Fibroblast of skin of left biceps (primary cell): ENCODE measurements at places on chromosomes 7 and 10.

DNA sequence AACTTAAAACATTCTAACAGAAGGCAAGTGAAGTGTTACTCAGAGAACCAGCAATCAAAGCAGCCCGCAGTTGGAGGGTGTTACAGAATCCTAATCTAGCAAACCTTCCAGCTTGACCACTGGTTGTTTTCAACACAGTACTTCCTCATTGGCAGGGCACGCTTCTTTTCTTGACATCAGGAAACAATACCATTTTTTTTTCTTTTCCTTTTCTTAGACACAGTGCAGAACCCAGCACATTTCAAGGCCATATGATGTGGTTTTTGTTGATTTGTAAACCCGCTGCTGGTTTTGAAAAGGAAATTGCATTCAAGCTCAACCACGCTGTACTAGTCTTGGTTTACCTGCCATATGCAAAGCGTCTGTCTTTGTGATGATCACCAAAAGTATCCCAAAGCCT lies 33.4 kb downstream of the RHOBTB1 start:
- no peak for DNase-seq

- no peak for DNase-seq
These were observed 392.9 kb downstream of the KCNMA1 start for GRCh38 chr10:77244746-77245145.

DNA sequence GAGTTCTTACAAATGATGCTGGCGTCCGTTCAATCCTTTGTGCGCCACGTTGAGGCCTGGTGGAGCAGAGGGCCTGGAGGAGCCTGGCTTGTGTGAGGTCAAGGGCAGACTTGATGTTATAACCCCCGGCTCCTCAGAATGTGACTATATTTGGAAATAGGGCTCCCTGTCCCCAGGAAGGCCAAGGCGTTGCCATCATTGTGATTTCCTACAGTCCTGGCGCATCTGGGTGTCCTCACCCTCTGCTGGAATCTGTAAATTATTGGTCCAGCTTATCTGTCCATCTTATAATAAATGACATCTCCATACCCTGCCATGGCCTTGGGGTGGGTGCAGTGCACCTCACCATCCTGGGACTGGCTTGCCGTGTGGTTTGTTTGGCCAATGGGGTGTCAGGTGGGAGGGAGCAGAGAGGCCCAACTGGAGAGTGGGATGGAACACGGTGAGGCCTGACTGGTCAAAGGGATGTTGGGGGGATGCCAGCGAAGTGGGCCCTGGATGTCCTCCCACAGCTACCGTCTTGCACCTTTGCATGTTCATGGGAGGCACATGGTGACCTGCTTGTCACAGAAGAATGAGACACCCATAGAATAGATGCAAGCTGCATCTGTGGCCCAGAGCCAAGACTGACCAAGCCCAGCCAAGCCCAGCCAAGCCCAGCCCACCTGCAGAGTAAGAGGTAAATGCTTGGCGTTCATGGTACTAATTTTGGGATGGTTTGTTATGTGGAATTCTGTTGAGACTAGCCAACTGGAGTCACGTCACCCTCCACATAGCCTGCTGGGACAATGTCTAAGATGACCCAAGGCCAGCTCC lies 11.1 kb upstream of the LRRC27 start:
- no peak for DNase-seq

- DNase-seq: no peak
These were observed 42.6 kb upstream of the FAM133B start for GRCh38 chr7:92632791-92633190.

- no peak for DNase-seq
These were observed 83.3 kb upstream of the CREB5 start for GRCh38 chr7:28328822-28329660.

- no peak for DNase-seq
These were observed 200.9 kb upstream of the ZNF32 start for GRCh38 chr10:43849551-43849950.

GRCh38 chr10:47092376-47092775 lies 181.1 kb downstream of the PTPN20 start:
- no peak for DNase-seq

DNA sequence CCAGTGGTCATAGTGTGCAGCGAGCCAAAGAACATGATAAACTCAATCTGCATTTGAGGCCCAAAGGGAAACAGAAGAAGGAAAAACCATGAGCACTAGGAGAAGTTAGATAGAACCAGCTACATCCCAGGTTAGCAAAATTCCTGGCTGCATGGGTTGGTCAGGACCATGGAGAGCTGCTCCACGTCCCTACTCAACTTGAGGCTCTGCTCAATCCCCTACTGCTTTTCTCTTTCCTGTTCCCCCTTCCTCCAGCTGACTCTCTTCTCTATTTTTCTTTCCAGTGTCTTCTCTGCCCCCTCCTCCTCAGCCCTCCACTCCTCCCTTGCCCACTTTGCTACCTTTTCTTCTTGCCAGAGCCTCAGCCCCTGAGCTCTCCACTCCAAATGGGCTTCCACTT lies 21.9 kb upstream of the VSIR start:
- DNase-seq: no peak

DNA sequence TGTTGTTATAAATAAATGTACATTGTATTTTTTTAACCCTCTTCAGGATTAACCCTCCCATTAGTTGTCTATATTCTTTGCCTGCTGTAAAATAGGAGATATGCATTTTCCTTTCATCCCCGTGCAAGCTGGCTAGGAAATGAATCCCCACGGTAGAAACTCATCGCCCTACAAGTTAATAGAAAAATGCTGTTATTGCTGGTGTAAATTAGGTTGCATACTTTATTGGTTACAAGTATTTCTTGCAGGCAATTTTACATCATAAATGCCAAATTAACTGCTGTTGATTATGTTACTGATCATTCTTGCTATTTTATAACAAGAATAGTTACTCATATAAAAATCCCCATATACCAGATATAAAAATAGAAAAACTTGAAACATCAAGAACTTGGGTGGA lies 454.2 kb upstream of the KLF6 start:
- DNase-seq: no peak

DNA sequence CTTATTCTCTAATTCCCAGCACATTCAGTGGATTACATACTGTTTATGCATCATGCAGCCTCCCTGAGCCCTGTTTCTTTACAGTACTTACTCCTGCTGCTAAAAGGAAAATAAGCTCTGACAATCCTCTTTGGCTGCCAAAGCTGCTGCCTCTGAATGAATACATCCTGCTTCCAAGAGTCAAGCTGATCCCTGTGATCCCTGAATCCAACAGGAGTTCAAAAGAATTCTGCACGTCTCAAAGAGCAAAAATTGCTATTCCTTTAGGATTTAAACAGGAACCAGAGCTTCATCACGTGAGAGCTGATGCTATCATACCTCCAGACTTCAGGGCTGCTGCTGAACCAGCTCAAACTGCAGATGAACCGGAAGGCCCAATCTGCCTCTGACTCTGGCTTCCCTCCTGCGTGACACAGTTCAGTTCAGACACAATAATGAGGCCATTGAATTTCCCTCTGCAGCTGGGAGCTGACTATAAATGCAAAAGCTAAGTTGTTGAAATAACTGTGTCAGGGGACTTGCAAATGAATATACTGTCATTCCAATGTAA lies 851.0 kb upstream of the PHF14 start:
- no peak for DNase-seq

GRCh38 chr10:18145652-18146051 lies 5.4 kb downstream of the CACNB2 start:
- DNase-seq: no peak

DNA sequence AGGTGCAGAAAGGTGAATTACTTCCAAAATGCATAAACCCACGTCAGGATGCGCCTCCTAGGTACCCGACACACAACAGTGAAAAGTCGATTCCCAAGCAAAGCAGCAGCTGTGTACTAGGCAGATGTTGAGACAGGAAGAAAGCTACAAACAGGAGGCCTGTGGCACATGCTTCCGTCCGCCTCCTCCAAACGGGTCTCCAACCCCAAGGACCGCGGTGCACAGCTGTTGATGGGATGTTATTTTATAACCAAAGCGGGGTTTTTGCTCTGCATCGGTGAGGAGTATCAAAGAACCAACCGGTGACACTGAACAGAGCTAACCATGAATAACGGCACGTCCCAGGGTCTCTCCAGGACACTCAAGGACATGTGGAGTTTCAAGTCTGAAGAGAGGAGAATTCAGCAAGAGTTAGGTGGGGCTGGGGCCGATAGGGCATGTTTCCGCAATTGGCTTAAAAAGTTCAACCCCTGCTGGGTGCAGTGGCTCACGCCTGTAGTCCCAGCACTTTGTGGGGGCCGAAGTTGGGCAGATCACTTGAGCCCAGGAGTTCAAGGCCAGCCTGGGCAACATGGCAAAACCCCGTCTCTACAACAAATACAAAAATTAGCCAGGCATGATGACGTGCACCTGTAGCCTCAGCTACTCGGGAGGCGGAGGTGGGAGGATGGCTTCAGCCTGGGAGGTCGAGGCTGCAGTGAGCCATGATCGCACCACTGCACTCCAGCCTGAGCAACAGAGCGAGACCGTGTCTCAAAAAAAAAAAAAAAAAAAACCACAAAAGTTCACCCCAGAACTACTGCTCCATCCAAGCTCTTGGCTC lies 108.0 kb downstream of the SMURF1 start:
- DNase-seq: no peak

GRCh38 chr10:101244321-101245050 lies 15.2 kb upstream of the LBX1 start:
- no peak for DNase-seq

- no peak for DNase-seq
These were observed 107.2 kb downstream of the SPDYE5 start for GRCh38 chr7:75599244-75599781.

DNA sequence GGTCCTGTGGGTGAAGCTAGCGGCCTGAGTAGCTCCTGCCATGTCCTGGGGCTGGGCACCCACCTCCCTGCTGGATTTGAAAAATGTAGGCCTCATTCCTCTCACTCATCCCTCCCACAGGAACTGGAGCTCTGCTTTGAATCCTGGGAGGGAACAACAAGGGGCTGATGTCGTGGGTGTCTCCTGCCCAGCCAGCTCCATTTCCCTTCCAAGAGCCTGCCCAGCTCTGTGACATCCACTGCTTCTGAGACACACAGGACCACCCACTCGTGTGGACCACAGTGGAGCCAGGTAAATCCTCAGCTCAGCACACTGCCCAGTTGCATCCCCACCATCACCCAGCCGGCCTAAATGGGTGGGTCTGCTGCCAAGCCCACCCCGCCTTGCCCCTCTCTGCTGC lies 579.2 kb downstream of the GRID1 start:
- DNase-seq: no peak

DNA sequence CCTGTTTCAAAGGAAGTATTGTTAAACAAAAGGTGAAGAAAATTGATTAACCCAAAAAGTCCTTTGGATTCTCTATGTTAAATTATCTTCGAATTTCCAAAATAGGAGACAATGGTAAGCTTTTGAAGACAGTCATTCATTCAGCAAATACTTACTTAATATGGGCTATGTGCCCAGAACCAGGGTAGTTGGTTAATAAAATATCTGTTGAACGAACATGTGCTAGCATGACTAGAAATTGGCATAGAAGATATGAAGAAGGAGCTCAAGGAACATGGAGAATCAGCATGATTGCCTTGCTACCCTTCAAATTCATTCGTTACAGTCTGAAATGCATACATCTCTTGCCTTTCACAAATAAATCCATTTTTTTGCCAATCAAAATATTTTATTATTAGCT lies 123.1 kb upstream of the RHEB start:
- DNase-seq: no peak

DNA sequence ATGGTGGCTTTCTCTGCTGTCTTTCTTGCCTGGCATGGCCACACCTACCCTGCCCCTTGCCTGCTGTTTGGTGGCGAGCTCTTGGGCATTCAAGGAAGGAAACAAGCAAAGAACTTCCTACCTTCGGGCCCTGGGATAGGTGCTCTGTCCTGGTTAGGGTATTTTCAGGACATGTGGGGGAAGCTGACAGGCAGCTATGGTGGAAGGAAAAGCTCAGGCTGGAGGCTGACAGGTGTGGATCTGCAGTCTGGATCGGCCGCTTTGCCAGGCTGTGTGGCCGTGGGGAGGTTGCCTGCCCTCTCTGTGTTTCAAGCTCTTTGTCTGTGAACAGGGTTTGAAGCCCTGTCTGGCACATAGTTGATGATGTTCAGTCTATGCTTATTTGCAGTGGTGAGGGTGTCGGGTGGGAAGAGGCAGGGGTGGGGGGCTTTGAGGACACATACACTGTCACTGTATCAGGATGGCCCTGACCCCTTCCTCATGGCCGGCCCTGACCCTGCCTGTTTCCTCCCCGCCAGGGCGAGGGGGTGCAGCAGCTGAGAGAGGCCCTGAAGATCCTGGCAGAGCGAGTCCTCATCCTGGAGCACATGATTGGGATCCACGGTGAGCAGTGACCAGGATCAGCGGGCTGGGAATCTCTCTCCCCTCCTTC lies 73.7 kb downstream of the MYL10 start:
- no peak for DNase-seq

DNA sequence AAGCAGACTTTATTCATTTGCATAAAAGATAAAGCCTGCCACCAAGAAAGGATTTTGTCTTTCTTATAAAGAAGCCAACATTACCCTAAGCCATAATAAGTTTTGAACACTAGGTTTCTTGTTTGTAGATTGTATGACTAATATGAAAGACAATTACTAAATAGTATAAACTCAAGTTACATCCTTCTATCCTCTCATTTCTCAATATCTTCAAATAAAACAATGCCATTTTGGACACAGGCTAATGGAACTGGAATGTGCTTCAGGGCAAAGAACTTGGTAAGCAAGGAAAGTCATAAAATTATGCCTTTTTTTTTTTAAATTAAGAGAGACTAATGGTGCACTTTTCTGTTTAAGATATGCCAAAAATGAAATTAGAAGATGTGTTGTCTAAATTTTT lies 137.7 kb downstream of the DKK1 start:
- peak; percentile 24 for DNase-seq

- DNase-seq: no peak
These were observed 266.4 kb downstream of the PTPRN2 start for GRCh38 chr7:158321056-158321700.

DNA sequence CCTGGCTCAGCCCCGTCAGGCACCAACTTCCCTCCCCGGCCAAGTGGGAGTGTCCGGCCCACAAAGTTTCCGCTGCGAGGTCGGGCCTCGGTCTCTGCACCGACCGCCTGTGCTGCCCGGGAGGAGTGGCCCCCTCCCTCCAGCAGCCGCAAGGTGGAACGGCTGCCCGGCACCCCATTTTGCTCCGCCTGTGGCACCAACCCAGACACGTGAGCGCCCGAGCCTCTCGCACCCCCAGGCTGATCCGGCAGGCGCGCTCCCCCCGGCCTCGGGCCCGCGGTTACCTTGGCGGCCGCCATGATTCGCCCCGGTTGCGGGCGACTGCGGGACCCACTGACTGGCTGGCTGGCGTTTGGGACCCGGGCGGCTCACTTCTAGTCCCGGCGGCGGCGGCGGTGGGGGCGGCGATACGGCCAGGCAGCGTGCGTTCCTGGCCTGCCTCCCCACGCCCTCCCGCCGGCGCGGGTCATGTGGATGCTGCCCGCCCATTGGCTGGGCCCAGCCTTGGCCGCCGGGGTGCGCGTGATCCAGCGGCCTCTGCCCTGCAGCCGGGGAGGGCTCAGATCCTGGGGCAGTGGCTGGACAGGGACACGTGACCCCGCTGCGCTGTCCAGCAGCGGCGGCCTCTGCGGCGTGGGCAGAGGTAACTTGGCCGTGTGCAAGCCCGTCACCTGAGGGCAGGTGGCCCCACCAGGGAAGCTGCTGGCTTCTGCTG lies at the start of gene SLC25A13:
SLC25A13 (minus strand) TSS at position 441 of the 715 bp plus-strand sequence; CDS start at position 299, 142 bp downstream.
- DNase-seq: no peak
